ENCODE measurements at places on chromosomes 7 and 10.

- DNase-seq = no peak
Observed at GRCh38 chr10:27719052-27719451, 26.6 kb downstream of the MKX start.

DNA sequence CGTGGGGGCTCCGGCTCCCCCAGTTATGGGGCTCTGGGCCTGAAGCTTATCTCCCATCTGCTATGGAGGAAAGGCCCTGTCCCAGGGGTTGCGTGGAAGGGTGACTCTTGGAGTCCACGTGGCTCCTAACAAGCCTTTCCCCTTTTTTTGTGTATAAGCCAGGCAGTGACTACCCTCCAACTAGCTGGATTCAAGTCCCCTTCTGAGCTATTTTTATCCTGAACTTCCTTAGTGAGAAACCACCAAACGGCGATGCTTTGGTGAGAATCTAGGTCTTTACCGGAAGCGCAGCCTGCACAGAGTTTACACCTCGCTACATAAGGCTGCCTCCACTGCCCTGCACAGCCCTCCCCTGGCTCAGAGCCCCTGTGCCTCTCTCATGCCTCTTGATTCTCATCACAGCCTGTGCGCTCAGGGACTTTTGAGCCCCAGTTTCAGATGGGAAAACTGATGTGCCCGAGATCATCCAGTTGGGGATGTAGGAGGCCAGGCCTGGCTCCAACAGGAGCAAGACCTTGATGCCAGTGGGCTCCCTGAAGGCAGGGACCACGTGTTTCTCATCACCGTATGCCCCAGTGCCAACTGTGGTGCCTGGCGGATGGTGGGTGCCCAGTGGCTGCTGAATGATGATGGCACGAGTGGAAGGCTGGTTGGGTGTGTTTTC lies 102.3 kb upstream of the PPIF start:
- DNase-seq = peak; percentile 75

GRCh38 chr7:152859781-152860191 lies 100.2 kb downstream of the ACTR3B start:
- DNase-seq = peak; percentile 12

DNA sequence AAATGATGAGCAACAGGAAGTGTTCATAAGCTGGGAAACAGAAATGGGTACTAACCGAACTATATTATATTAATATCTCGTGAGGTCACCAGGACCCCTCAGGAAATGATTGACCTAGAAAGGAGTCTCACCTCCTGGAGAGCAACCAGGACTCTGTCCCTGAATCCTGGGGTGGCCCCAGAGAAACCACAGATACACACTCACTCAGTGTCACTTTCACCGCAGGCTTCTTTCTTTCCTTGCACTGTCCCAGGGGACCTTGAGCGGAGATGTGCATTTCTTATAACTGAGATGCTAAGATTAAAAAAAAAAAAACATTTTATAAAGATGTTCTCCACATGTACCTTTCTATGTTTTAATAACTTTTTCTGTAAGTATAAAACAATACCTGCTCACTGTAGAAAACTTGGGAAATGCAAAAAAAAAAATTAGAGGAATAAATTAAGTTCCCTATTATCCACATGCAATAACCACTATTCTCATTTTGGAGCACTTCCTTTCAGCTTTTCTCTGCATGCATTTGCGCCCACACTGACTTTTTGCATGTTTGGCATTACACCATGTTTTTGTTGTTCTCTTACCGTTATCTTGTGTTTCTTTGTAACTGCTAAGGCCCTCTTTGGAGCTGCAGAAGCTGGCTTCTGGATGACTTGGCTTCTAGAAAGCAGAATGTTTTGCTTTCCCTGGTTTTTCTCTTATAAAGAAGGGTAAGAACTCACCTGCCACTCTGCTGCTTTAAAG lies 15.0 kb downstream of the NOD1 start:
- DNase-seq = peak; percentile 77

DNA sequence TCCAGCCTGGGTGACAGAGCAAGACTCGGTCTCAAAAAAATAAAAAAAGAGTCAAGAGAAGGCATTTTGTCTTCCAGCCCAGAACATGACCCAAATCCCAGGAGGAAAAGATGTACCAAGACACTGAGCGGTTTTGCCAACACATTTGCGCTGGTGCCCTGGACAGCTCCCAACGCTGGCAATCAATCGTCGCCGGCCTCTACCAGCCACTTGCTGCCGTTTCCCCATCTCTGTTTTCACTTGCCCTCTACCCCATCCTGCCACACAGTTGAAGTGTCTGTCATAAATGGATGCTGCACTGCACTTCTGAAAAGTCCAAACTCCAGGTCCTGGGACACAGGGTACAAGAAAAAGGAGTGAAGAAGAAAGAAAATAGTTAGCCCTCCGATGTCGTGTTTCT lies 29.7 kb upstream of the CRTAC1 start:
- DNase-seq = no peak

DNA sequence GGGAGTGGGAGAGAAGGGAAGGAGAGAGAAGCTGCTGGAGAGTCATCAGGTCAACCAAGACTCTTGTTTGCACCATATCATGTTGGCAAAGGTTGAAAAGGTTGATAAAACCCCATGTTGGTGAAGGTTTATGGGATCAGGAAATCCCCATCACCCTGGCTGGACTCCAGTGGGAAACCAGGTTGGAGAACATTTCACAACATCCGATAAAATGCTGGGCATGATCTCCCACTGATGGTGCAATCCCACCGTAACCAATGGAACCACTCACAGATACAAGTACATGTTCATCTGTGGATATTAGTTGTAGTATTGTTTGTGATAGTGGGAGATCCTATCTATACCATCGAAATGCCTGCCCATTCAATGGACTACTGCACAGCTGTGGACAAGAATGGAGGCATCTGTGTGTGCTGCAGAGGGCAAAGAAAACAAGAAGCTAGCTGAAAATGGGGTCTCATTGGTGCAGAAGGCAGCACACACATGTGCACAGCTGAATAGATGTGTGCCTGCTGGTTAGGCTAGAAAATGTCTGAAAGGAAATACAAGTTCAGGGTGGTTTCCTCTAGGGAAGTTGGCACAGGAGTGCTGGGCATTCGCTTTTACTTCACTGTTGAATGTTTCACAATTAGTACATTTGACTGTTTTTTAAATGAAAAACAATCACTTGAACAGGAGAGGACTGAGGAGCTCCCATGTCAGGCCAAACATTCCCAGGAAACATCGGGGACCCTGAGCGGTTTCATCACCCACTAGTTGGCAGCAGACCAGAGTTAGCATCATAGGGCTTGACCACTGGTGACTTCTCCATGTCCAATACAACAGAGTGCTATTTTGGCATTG lies 80.4 kb upstream of the MGMT start:
- no peak for DNase-seq

- DNase-seq = no peak
Observed at GRCh38 chr10:121324678-121325213, 273.5 kb downstream of the FGFR2 start.

DNA sequence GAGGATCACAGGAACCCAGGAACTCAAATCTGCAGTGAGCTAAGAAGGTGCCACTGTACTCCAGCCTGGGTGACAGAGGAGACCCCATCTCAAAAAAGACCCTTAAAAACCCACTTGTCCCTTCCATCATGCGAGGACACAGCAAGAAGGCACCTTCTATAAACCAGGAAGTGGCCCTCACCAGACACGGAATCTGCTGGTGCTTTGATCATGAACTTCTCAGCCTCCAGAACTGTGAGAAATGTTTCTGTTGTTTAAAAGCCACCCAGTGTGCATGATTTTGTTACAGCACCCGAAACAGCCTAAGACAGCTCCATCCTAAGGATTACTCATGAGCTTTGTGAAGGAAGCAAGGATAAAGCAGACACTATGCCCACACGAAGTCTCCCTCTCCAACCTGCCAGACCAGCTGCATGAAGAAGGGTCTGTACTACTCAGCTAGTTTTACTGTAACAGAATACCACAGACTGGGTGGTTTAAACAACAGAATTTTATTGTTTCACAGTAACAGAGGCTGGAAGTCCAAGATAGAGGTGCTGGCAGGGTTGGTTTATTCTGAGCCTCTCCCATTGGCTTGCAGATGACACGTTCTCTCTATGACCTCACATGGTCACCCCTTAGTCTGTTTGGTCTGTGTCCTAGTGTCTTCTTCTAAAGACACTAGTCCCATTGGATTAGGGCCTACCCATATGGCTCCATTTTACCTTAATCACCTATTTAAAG lies 13.7 kb downstream of the VIM start:
- no peak for DNase-seq

Data from inflammatory macrophage (primary cell).